ENCODE measurements at places on chromosomes 2 and 18. TPM values are rescaled to one million over a fixed set of nuclear protein-coding genes. Genes with fewer than 3 reads are reported as not detected.

DNA sequence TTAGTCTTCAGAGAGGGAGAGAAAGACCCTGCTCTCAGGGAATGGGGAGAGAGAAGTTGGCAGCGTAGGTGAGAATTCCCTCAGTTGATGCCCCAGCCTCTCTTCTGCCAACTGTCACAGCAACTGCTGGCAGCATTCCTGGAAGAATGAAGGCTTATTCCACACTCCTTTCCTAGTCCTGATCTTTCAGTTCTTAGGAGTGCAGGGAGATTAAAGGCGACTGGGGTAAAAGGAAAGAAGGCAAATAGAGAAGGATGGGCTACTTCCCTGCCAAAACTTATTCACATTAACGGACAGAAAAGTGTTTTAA, 65.9 kb upstream of the ACAA2 start:
- DNase-seq, result no peak

DNA sequence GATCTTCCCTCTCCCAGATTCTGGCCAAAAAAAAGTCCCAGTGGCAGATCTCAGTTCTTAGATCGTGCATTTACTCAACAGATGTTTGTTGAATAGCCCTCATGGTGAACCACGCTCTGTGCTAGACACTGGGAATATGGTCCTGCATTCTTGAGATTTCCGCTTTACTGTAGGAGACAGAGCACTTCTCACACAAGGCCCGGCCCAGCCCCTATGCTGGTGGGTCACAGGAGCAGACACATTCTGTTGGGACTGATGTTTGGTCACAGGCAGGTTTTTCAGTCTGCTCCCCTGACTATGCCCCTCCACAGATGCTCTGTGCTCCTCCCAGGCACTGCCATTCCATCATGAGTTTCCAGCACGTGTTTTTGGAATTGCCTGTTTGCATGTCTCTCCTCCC, 110.9 kb downstream of the RAPGEF4 start:
- DNase-seq, result no peak

The LCT gene
- total RNA-seq, result not detected

The TFPI gene
- 52.9 TPM for total RNA-seq

The SLC16A14 gene
- total RNA-seq, result 4.2 TPM

DNA sequence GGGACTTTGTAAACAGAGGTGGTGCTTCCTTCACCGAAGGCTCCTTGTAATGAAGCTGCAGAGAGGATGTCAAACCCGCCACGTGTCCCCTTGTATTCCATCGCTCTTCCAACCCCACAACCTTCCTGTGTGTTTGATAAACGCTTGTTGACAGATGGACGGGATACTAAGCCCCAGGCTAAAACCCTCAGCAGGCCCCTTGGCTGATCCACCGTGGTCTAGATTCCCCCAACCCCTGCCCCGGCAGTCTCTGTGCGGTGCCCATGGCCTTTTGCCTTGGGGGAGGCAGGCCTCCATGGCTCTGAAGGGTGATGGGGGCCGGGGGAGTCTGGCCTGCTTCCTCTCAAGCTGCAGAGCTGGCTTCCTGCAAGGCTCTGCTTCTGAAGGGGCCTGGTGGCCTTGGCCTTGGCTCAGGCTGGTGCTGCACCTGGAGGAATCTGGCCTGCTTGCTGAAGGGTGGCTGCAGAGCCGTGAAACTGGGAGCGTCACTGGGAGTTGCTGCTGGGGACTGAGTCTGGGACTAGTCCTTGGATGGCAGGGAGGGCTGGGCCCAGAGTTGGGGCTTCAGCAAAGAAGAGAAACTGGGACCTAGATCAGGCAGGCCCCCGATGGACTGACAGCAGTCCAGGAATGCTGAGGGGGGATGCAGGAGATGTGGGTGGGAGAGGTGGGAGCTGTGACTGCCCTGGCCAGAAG, 9.6 kb upstream of the NTSR2 start:
- DNase-seq, result no peak

The CASP10 gene
- 1.2 TPM for total RNA-seq

Measured in astrocyte (in vitro differentiated cells and primary cell).